HL-60 (cell line): ENCODE measurements at places on chromosomes 1 and 21.
A peak's percentile ranks its signal among the peaks of the same experiment; 100 is the strongest.

DNA sequence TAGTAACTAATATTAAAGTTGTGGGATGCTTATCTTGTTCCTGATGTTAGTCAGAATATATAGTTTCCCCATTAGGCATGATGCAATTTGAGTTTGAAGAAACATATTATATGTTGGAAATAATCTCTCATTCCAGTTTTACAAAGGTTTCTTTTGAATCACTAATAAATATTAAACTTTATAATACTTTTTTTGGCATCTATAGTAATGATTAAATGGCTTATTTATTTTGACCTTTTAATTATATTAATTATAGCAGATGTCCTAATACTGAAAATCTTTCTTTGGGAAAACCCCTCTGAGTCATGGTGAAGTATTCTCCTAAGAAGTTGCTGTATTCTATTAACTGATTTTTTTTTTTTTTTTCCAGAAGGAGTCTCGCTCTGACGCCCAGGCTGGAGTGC, 28.5 kb upstream of the PTGS2 start:
- no peak for DNase-seq

GRCh38 chr1:210360852-210361477, 32.3 kb downstream of the HHAT start:
- no peak for DNase-seq

DNA sequence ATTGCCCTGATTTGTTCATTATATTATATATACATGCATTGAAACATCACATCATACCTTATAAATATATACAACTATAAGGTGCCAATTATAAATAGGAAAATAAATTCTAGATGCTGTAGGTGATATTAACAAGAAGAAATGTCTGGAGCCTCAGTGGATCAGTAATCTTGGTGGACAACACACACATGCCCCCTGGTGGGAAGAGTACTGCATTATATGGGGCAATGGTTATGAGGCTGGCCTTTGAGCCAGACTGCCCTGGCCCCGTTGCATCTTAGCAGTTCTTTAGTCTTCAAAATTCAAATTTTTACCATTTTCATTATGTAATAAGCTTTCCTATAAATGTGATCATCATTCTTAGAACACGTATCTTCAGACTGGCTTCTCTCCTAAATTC, 335.0 kb upstream of the GREM2 start:
- DNase-seq: peak; percentile 21

GRCh38 chr1:214510914-214511638, 40.3 kb downstream of the PTPN14 start:
- no peak for DNase-seq

- no peak for DNase-seq
These were observed 38.7 kb downstream of the ALPL start for GRCh38 chr1:21547876-21548275.

DNA sequence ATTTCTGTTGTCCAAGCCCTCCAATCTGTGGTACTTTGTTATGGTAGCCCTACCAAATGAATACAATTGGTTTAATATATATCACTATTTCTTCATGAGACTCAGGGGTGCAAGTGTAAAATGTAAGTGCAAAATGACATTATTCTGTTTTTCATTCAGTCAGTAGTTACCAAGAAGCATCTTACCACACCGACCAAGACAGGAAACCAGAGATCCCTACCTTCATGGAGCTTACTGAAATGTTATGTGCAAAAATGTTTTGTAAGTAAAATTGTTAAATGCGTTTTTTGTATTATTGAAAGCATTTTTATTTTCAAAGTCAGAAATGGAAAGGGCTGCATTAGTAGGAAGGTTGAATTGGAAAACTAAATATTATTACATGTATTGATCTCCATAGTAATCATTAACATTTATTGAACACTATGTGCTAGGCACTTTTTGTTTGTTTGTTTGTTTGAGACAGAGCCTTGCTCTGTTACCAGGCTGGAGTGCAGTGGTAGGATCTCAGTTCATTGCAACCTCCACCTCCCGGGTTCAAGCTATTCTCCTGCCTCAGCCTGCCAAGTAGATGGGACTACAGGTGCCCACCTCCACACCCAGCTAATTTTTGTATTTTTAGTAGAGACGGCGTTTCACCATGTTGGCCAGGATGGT, 166.8 kb downstream of the PTPRC start:
- no peak for DNase-seq

DNA sequence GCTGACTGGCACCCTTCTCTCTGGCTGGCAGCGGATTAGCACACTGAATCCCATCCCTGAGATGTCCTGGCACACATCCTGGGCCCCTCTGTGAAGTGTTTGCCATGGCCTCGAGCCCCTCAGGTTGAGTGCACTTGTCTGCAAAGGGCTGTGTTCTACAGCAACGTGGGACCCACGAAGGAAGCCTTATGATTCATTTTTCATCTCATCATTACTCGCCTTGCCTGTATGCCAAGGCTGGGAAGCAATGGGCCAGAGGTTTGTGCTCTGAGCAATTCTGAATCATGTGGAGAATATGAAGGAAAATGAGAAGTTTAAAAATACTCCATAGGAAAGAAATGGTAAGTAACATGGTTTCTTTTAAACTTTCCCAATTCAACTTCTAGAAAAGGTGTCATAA, 124.8 kb upstream of the LMO4 start:
- no peak for DNase-seq

DNA sequence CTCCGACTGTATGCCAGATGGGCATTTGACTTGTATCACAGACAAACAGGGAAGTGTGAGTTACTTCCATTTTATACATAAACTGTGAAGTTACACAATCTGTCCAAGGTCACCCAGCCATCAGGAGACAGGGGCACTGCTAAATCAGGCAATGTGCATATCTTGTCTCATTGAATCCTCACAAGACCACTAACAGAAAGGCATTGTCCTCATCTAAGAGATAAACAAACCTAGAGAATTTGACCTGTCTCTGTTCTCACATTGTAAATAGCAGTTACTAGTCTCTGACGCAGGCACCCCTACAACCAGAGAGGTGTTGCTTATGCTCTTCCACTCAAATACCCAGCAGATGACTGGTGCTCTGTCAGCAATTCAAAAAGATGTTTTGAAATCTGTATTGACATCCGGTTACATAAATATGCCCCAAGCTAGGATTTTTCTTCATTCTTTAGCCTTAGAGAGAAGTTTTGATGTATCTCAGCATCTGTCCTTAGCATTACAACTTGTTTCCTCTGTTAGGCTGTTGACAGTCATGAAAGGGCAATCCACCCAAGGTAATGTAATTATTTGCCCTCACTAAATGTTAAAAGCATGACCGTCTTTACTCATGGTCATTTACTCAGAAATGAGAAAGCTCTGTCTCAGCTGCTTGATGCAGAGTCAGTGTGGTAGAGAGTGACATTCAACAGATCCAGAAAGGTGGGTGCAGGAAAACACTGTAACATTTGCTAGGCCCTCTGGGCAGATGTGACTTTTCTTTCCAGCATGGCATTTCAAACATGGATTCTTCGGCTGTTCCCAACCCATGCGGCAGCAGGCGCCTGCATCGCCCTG, 51.9 kb upstream of the ZNF326 start:
- peak; percentile 22 for DNase-seq

DNA sequence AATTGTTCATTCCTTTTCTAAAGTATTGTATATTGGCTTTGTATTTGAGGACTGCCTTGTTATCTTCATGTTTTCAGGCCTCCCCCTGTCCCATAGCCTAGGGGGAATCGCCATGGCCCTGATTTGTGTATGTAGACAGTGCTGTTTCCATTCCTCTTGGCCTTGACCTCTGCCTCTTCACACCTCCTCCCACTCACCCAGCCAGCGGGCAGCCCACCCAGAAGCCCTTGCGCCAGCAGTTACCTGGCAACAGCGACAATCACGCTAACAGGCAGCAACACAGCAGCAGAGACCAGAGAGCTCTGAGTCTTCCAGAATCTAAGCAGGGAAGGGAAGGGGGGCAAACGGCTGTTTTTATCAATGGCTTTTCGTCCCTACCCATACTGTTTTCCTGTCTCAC, 50.0 kb upstream of the NPL start:
- DNase-seq: no peak
